Bone marrow (tissue), 2 donors: ENCODE measurements at places on chromosomes 4 and X.
A peak's percentile ranks its signal among the peaks of the same experiment; 100 is the strongest.

- DNase-seq, result no peak
Observed at GRCh38 chr4:57254754-57255153, 144.6 kb upstream of the IGFBP7 start.

DNA sequence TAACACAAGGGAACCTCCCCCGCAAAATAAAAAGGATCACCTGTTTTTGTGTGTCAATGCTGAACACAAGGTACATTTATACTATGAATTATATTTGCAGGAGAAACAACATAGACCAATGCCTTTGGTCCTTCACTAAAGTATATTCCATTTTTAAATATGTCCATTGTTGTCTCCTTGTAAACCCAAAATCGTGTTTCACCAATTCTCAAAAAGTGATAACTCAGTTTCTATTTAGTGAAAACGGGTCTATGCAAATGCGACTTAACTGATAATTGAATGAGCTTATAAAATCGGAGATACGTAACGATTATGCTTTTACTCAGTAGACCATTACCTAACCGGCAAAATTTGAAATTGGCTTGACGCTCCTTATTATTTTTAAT lies 2.1 kb downstream of the BRWD3 start:
- no peak for DNase-seq

GRCh38 chrX:112865464-112866025 lies 24.9 kb upstream of the AMOT start:
- DNase-seq, result no peak

DNA sequence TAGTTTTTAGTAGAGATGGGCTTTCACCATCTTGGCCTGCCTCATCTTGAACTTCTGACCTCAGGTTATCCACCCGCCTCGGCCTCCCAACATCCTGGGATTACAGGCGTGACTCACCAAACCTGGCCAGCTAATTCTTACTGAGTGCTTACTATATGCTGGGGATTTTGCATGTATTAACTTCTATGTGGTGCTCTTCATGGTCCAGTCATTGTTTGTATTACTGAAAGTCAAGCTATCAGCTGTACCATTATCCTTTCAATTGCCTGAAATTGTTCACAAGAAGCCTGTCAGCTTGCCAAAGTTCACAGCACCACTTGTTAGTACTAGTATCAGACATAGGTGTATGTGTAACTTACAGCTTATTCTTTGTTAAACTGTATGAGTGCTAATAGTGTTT lies 1272.1 kb downstream of the ARAP2 start:
- no peak for DNase-seq

- no peak for DNase-seq
Observed at GRCh38 chr4:87506974-87507701, 22.0 kb downstream of the SPARCL1 start.

GRCh38 chrX:133401536-133401935 lies 13.8 kb downstream of the GPC4 start:
- no peak for DNase-seq

- DNase-seq, result no peak
Observed at GRCh38 chr4:133581996-133582619, 433.0 kb downstream of the PCDH10 start.

- no peak for DNase-seq
Observed at GRCh38 chr4:123345935-123346300, 50.7 kb upstream of the SPRY1 start.

GRCh38 chrX:25005382-25006185 lies 10.2 kb downstream of the ARX start:
- DNase-seq, result no peak

GRCh38 chr4:153465140-153465539 lies 1.0 kb upstream of the TMEM131L start:
- no peak for DNase-seq

- no peak for DNase-seq
Observed at GRCh38 chr4:173424899-173425805, 26.2 kb upstream of the SCRG1 start.

DNA sequence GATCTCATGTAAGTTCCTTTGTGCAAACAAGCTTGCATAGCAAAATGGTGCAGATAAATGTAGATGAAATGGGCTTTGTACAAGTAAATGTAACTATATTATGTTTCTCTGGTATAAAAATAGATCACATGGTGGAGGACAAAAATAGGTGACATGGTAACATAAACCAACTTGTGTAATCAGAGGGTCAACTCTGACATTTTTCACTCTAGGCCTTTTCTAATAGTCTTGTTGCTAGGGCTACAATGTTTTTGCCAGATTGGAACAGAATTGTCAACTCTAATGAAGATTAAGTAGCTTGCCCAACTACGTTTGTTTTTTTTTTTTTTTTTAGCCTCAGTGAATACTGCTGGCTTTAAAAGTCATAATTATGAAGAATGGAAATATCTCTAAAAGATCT lies 11.5 kb downstream of the MAD2L1 start:
- no peak for DNase-seq

DNA sequence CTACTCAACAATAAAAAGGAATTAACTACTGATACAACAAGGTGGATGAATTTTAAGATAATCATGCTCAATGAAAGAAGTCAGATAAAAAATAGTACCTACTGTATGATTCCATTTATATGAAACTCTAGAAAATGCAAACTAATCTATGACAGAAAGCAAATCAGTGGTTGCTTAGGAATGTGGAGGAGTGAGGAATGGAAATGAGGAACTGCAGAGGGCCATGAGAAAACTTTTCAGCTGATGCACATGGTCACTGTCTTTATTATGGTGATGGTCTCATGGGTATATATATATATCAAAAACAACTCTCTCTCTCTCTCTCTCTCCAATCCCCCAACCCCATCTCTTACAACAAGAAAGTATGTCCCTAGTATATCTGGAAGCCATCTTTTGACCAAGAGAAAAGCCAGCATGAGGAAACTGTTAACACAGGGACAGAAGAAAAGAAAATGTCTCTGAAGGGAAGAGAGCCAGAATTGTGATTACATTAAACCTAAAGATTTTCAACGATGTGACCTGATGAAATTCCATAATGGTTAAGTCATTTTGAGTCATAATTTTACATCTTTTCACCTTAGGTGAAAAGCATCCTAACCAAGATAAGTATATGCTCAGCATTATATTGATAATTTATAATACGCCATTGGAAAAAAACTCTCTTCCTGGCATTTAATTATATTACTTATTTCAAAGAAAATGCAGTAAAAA lies 8.5 kb upstream of the NFKB1 start:
- no peak for DNase-seq

GRCh38 chrX:8504451-8504850 lies 39.8 kb downstream of the VCX3B start:
- DNase-seq, result no peak

GRCh38 chrX:40922307-40922706 lies 162.9 kb upstream of the USP9X start:
- DNase-seq, result no peak

GRCh38 chr4:85842540-85842939 lies 367.6 kb downstream of the ARHGAP24 start:
- DNase-seq, result peak; percentile 2

- no peak for DNase-seq
Observed at GRCh38 chrX:129565046-129565650, 25.1 kb downstream of the OCRL start.

GRCh38 chr4:40399578-40399977 lies 64.4 kb downstream of the CHRNA9 start:
- DNase-seq, result no peak

DNA sequence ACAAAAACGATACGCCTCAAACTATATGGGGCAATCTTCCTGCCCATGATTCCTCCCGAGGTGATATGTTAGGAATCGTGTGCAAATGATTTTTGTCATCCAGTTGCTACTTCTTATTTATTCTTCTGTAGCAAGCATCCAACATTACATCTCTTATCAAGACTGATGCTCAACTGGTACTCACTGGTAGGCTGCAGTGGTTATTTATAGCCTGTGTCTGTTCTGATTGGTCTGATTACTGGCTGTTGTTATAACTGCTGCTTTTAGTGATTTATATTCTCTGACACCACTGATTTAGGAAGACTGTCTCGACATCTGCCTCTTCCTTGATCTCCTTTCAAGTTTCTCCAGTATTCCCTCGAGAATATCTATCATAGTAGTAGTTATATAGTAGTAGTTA lies 165.8 kb downstream of the LARP7 start:
- no peak for DNase-seq

GRCh38 chr4:59126159-59126558 lies 2016.0 kb upstream of the IGFBP7 start:
- DNase-seq, result no peak

DNA sequence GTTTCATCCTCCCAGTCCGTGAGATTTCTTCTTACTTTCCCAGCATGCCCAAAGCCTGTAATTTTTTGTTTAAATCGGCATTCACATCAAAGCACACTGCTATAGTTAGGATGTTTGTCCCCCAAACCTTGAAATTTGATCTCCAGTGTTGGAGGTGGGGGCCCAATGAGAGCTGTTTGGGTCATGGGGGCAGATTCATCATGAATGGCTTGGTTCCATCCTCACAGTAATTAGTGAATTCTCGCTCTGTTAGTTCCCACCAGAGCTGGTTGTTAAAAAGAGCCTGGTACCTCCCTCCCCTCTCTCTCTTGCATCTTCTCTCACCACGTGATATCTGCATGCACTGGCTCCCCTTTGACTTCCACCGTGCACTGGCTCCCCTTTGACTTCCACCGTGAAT lies 40.5 kb upstream of the PGRMC2 start:
- DNase-seq, result no peak

GRCh38 chr4:126715067-126715466 lies 917.7 kb upstream of the INTU start:
- DNase-seq, result no peak

- no peak for DNase-seq
Observed at GRCh38 chr4:24846716-24847115, 51.3 kb downstream of the SOD3 start.

- DNase-seq, result no peak
Observed at GRCh38 chr4:153197301-153197700, 6.9 kb upstream of the TRIM2 start.

GRCh38 chrX:10062980-10063379 lies 93.8 kb upstream of the CLCN4 start:
- no peak for DNase-seq

DNA sequence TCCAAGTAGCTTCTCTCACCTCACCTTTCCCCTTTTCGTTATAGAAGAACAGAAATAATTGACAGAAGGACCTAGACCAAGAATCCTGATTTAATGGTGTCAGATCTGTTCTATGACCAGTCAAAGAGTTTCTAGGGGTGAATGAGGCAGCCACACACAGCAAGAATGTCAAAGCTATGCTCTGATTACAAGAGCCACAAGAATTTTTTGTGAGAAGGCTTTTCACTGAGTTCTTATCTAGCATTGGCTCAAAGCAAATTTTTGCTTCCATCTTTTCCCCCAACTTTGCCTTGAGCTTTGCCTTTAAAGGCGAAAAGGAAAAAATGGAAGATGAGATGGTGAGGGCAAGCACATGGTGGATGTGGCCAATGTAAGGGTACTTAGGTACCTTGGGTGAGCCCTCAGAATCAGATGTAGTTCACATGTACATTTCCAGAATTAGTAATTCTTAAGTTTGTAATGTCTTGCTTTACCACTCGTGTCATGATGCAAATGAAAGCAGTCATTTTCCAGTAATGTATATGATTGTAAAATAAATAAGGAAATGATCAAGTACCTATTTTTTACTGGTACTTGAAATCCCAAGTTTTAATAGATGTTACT lies 23.5 kb downstream of the FMR1 start:
- DNase-seq, result no peak

DNA sequence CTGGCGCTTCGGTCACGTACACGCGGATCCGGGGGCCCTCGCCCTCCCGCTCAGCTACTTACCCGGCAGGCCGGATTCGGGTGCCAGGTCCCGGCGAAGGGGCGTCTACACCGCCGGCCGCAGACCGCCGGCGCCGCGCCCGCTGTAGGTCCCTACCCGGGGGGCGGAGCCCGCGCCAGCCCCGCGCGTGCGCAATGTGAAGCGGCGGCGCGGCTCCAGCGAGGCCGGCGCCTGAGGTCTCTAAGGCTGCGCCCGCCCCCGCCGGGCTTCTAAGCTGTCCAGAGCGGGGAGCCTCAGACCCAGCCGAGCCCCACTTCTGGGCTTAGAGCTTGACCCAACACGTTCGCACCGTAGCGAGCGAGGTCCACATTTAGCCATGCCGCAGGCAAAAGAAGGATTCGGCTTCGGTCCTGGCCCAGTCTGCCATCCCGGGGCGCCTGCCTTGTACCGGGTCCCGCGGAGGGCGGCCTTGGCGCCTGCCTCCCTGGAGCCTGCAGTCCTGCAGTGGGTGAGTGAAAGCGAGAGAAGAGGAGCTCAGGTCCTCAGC lies at the start of gene ZNF518B:
Gene ZNF518B (minus strand): TSS at position 172 of the 547 bp plus-strand sequence. CDS start 11,098 bp downstream, outside the sequence.
- no peak for DNase-seq

- DNase-seq, result no peak
Observed at GRCh38 chr4:100082852-100083251, 107.4 kb downstream of the DDIT4L start.

GRCh38 chr4:176043838-176044588 lies 21.6 kb upstream of the WDR17 start:
- no peak for DNase-seq
